ENCODE measurements at places on chromosomes 11 and 22.

DNA sequence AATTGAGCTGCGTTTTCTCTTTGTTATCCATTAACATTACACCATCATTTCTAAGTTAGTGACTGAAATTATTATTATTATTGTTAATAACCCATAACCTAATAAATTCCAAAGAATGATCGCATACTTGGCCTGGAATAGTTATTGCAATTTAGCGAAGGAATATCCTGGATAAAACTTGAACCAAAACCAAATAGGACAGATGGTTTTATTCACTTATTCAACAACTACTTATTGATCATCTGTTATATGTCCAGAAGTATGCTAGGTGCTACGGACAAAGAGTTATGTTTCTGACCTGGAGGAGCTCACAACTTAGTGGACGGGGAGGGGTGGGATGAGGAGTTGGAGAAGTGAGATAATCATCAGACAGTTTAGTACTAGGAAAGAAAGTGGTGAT lies 44.8 kb upstream of the ARHGAP20 start:
- DNase-seq, result no peak

DNA sequence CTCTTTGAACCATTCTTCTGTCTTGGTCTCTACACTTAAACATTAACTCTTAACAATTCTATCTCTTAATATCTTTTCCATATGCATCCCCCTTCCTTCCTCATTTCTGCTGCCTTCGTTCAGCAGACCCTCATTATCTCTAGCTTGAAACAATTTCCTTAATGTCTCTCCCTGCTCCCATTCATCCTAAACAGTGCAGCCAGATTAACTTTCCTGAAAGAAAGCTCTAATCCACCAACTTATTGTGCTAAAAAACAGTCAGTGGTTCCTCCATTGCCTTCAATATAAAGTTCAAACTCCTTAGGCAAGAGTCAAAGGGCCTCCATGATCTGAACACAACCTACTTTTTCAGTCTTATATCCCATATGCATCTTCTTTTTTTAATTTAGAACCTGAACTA lies 42.5 kb downstream of the SOX6 start:
- no peak for DNase-seq

GRCh38 chr11:68827733-68828132 lies 14.0 kb downstream of the CPT1A start:
- DNase-seq, result no peak

DNA sequence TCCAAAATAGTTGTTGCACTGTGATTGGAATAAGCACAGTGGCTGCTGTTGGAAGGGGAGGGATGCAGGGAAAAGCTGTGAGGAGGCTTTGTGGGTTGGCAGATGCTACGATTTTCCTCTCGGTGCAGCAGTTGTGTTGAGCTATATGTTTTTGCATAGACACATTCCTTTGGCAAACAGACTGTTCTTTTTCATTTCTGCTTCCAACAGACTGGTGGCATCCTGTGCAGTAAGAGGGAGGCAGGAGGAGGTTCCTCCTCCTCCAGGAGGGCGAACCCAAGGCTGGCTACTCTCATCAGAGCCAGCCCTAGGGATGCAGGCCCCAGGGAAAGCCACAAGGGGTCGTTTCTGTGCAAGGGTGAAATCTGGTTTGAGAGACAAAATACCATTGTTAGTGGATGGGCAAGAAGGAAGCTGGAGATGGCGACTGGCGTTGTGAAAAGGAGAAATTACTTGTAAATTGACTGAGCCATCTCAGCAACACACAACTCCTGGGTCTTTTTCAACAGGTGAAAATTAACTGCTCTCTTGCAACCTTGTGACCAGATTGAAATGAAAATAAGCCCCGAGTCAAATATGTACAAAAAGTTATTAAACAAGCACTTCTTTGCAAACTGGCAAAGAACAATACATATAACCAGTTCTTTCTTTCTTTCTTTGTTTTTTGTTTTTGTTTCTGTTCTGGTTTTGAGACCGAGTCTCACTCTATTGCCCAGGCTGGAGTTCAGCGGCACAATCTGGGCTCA lies 26.5 kb upstream of the UBASH3B start:
- DNase-seq, result no peak

DNA sequence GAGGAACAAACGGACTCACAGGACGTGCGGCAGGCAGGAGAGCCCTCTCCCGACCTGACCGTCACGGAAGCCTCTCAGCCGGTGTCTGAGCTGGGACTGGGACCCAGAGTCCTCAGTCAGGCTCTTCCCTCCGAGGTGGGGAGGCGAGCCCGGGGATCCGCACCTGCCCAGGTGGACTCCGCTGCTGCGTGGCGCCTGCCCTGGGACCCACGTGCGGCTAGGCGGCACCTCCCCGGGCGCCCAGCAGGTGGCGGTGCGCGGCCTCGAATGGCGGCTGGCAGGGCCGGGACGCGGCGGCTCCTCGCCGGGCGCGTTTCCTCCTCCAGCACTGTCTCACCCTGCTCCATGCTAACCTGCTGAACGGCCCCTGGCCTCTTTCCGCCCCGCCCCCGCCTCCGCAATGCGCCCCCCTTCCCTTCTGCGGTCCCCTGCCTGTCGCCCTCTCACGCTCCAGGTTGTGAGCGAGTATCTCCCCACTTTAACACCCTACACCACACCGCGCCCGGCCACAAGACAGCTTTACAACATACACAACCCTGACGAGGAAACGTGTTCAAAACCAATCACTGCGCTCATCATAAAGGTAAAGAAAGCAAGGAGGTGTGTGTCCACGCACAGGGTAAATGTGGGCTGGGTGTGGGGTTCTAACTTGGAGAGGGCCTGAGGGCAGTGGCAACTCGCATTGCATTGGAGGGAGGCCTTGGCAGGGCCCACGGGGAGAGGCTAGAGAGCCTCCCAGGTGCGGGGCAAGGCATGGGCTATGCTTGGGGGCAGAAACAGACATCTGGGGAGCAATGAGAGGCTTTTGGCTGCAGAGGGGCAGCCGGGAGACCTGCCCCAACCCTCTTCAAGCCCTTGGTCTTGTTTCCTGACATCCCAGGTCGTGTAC lies 25.9 kb upstream of the ATXN10 start:
- DNase-seq, result peak; percentile 14

GRCh38 chr11:63681321-63682065 lies at the start of gene RTN3:
Gene RTN3 (plus strand): TSS chr11:63681500. CDS start chr11:63681637, 137 bp downstream.
- DNase-seq, result peak; percentile 95

- DNase-seq, result no peak
These were observed 1.3 kb downstream of the RDX start for GRCh38 chr11:110295086-110295485.

DNA sequence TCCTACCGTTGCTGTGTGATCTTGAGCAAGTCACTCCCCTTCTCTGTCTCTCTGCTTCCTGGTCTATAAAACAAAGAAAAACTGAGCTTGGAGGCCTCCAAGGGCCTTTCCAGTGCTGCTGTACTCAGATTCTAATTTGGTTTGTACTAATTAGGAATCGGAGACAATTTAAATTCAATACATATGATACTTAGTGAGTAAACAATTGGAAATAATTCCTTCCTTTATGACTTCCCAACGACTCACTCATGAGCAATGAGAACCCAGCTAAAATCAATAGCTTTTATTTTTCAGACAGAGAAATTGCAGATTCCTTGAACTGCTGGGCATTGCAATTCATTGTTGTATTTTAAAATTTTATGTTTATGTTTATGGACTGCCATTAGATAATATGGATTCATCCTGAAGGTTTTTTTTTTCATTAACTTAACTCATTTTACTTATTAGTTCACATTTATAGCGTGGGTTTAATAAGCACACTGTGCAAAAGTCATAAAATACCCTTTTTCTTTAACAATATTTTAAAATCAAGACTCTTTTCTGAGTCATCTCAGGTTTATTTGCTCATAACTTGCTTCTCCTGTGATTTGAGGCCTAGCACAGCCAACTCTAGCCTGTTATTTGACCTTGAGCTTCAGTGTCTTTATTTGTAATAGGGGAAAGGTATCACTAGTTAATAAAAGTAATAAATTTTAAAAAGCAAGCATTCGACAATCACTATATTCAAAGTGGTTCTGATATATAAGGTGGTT lies 95.8 kb downstream of the TP53I11 start:
- no peak for DNase-seq

DNA sequence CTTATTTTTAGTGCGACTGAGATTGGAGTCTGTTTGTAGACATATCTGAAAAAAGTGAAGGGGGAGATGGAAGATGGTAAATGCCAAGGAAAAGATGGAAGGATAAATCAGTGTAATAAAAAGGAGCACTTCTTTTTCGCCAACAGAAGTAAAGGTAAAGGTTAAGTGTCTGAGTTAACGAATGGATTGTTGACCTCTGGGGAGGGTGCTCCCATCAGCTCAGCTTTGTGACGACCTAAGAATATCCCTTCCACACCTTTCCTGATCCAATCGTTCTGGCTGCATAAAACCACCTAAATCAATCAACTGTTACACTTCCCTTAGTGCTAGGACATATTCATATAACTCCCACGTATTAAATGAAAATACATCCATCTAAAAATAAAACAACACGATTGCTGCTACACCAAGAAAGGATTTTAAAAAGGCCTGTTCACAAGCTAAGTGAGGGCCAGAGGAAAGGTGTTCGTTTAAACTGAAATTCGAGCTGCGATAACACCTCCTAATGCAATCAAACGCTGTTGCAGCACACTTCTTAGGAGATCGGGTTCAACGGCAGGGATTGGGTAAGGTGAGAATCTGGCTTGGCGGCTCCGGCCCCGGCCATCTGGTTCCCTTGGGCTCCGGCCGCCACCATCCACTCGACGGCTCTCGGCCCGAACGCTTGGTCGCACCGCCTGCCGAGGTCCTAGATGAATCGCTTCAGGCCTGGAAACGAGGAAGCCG lies 658 bp downstream of the C11orf71 start:
- no peak for DNase-seq

DNA sequence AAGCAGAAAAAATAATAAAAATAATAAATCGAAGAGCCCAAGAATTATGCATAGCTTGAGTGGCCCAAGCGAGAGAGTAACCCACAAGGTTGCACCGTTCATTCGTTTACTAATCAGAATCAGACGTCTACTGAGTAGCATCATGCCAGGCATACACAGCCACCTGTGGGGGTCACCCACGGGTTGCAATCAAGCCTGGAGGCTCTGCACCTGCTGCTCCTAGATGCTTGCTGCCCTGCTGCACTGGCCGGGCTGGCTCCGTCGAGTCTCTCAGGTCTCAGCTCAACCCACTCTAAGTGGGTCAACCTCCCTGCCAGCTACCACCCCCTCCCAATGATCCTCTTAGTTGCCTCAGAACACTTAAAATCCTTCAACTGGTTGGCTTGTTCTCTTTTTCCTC lies 2.0 kb upstream of the TESMIN start:
- DNase-seq, result no peak

DNA sequence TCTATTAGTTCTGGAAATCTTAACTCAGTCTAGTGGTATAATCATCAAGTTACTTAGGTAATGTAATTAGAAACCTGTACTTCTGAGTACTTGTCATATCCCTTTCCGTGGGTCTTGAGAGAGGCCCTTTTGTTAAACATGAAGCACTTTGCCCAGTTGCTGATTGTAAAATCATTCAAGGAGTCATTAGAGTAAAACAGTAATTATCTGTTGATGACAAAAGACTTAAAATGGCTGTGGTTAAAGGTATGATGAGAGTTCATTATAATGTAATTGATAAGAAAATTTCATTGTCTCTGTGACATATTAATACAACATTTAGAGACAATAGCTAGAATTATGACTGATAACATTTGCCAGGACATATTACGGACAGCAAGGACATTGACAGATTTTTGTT lies 34.3 kb downstream of the PRR5L start:
- no peak for DNase-seq

GRCh38 chr22:35488513-35488912 lies 52.1 kb upstream of the RASD2 start:
- no peak for DNase-seq

DNA sequence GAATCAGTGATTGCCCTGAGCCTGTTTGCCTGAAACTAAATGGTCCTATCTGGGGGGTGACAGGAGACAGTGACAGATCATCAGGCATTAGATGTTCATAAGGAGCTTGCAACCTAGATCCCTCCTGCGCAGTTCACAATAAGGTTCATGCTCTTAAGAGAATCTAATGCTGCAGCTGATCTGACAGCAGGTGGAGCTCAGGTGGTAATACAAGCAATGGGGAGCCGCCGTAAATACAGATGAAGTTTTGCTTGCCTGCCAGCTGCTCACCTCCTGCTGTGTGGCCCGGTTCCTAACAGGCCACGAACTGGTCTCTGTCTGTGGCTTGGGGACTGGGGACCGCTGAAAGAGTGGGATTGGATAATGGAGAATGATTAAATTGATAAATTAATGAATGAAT lies 14.0 kb downstream of the NOX4 start:
- DNase-seq, result no peak

DNA sequence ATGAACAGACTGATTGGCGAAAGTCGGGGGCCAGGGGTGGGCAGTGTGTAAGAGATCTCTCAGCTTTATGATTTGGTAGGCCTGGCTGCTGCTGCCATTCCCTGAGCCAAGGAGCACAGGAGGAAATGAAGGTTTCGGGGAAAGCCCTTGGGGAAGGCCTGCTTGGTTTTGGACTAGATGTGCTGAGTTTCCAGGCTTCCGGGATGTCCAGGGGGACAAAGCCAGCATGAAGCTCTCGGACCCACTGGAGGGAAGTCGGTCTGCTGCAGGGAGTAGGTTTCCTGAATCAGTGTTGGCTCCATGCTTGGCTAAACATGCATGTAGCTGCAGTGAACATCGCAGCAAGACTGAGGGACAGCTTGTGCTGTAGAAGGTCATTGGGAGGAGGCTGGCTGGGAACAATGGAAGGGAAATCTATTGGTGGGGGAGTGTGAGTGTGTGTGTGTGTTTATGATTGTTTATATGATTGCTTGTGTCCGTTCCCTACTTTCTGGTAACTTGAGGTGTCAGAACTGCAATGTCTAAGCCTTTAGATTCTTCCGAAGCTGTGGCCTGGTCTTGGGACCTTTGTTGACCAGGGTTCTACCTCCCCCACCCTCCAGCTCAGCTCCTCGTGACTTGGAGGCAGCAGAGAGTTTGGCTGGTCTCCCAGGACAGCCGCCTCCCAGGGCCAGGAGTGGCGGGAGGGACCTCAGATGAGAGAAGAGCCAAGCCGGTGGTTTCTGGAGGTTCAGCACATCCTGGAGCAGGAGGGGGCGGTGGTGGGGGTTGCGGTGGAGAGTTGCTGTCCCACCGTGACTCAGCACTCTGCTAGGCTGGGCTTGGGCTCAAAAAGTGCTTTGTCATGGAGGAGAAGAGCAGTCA lies 4.0 kb upstream of the FTH1 start:
- peak; percentile 85 for DNase-seq

DNA sequence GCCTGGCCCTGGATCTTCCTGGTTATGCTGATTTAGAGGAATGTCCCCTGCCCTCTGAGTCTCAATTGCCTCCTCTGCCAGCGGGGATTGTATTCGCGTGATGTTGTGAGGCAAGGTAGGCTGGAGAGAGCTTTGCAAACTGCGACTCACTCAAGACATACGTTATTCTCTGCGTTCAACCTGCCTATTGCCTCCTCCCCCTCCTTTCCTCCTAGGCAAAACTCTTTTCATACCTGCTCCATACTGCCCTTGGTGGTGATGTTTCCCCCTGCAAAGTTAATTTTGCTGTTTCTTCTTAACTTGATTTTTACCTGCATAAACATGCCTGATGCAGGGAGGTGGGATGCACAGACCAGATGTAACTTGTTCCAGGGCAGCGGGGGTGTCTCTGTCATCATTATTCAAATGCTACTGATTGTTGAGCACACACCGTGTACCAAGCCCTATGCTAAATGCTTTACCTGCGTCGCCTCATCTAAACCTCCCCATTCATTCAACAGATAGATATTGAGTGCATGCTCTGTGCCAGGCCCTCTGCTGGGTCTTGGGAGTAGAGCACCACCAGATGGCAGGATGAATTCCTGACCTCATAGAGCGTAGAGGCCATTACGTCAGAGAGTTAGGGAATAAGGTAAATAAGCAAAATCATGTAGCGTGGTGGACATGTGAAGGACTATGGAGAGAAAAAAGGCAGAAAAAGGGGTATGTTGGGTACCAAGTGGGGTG lies 29.0 kb downstream of the SGSM1 start:
- DNase-seq, result peak; percentile 64

- no peak for DNase-seq
These were observed 79.7 kb upstream of the HORMAD2 start for GRCh38 chr22:30000566-30000965.
